ENCODE measurements at places on chromosomes 6 and 20.
A peak's percentile ranks its signal among the peaks of the same experiment; 100 is the strongest.

- DNase-seq: no peak
Measured at GRCh38 chr6:34414999-34415858, 10.6 kb downstream of the RPS10 start.

GRCh38 chr20:51756653-51757052, 11.5 kb downstream of the ATP9A start:
- DNase-seq: no peak

- no peak for DNase-seq
Measured at GRCh38 chr6:104639668-104640067, 220.1 kb downstream of the HACE1 start.

DNA sequence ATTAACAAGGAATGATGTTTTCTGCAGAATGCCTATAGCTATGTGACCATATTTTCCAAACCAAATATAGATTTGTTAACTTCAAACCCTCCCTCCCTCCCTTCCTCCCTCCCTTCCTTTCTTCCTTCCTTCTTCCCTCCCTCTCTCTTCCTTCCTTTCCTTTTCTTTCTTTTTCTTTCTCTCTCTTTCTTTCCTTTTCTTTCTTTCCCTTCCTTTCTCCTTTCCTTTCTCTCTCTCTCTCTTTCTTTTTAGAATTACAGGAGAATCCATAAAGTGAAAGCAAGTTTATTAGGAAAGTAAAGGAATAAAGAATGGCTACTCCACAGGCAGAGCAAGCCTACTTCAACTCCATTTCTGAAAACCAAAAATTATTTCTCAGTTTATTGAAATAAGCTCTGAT, 153.0 kb downstream of the AHI1 start:
- no peak for DNase-seq

GRCh38 chr20:22679197-22679596, 94.8 kb upstream of the FOXA2 start:
- no peak for DNase-seq

- DNase-seq: no peak
Measured at GRCh38 chr6:4162370-4162769, 27.0 kb upstream of the ECI2 start.

DNA sequence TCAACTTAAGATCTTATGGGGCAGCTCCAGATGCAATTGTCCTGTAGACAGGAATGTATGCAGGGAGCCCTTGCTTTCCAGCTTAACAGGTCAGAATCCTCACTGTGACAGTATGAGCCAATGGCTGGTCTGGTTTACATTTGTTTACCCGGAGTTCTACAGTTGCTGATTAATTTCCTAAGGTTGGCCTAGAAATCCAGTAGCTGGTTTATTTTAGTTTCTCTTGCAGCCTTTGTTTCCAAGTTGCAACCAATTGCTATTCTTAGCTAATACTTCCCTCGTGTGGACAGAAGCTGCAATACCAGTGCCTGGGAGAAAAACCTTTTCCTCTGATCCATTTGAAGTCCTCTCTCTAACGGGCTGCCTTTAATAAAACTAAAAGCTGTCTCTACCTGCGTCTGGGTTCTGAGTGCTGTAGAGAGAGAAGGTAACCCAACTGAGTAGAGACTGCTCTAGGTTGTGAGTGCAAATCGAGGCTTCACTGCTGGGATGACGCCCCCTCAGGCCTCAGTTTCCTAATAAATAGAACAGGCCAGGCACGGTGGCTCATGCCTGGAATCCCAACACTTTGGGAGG, 45.9 kb downstream of the ZNF217 start:
- peak; percentile 69 for DNase-seq

DNA sequence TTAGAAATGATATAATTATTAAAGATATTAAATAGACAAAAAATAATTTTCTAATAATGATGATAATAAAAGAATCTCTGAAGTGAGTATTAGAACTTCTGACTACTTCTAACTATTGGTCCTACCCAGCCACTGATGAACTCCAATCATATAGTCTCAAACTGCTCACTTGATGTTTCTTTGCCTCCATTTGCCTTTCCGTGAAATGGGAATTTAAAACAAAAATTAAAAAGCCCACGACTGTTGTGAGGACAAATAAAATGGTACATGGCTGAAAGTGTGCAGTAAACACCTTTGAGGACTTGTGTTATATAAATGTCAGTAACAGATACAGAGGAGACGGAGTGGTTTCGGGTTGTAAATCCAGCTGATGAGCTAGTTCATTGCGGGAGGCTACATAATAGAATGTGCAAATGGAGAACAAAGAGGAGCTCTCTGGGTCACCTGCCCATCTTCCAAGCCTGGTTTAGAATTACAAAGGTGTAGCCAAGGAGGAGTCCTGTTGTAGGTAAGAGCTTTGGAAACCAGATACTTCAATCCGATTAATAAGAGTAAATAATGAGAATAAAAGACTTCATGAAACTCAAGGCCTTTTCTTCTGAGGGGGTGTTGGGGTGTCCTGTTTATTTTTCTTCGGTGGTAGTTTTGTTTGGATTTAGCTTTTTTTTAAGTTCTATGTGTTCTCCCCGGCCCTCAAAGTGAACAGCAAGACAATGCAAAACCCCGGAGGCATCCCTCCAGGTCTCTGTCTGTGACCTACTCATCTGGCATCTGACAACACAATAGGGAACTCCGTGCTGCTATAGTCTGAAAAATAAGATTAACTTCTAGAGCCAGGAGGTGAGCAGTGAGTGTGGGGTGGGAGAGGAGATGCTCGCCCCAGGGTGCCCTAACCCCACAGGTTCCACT, 4.4 kb upstream of the PXDC1 start:
- DNase-seq: no peak

GRCh38 chr6:131372535-131372934, 200.5 kb upstream of the ARG1 start:
- no peak for DNase-seq

DNA sequence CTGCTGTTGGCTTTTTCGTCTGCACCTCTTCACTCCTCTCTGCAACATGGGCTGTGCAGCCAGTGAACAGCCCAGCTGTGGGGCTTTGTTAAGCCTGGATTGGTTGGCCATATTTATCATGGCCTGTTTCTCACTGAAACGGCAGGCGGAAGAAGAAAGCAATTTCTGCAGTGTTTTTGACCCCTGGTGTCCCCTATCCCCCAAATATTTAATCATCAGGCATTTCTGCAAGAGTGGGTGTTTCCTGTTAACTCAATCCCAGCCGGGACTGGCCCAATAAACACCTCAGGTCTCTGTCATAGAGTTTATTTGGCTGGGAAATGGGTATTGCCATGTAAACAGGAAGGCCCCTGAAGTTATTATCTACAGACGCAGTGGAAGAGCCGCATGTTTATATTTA, 174.8 kb upstream of the SUPT3H start:
- no peak for DNase-seq

DNA sequence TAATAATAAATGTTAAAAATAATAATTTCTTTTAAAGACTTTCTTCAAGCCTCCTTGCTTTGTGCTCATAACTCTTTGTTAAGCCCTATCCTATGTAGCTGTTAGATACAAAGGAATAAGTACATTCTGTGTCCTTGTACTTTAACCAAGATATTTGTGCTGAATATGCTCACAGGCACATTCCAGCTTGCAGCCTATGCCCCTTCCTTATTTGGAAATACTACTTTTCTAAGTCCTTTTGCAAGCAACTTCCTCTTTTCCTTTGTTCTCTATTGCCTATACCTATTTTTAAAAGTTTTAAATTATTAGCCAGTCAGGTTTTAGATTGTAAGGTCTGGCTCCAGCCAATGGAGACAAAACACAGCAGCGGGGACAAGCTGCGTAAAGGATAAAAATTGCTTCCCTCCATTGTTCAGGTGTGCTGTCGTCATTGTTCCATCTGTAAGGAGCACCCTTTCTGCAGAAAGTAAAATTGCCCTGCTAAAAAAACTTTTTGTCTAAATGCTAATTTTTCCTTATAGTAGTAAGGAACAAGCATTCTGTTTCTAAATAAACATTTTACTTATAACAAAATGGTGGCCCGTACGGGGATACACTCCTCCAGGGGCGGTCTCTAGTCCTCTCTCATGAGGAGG, 80.2 kb downstream of the SYTL3 start:
- no peak for DNase-seq

- no peak for DNase-seq
Measured at GRCh38 chr6:16635810-16636602, 125.3 kb downstream of the ATXN1 start.

DNA sequence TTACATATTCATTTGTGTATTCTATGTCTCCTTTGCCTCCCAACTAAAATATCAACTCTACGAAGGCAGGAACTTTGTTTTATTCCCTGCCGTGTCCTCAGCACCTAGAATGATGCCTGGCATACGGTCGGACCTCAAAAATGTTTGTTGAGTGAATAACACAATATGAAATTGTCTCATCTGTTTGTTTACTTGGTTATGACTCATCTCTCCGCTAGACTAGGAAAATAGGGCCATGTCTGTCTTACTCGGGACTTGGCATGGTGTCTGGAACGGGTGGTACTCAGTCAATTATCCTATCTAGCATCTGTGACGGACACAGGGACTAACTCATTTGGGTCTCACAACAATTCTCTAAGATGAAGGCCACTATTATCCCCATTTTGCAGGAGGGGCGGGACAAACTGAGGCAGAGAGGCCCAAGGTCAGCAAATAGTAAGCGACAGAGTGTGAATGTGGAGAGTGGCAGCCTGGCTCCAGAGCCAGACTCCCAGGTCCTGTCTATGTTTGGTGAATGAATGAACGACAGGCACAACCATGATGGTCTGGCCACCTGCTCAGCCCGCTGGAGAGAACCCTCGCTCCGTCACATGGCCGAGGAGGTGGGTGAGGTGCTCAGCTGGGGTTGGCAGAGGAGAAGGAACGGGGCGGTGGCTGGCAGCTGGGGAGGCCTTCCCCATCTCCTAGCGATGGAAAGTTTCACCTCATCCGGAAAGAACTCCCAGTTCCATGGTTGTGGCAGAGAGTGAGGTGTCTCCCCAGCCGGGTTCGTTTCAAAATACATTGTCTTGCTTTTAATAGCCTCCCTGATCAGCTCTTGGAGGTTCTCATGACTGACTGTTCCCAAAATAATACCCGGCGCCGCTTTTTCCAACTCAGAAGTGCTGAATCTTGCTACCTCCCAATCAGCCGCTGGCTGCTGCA, 27.6 kb upstream of the NFATC2 start:
- no peak for DNase-seq

DNA sequence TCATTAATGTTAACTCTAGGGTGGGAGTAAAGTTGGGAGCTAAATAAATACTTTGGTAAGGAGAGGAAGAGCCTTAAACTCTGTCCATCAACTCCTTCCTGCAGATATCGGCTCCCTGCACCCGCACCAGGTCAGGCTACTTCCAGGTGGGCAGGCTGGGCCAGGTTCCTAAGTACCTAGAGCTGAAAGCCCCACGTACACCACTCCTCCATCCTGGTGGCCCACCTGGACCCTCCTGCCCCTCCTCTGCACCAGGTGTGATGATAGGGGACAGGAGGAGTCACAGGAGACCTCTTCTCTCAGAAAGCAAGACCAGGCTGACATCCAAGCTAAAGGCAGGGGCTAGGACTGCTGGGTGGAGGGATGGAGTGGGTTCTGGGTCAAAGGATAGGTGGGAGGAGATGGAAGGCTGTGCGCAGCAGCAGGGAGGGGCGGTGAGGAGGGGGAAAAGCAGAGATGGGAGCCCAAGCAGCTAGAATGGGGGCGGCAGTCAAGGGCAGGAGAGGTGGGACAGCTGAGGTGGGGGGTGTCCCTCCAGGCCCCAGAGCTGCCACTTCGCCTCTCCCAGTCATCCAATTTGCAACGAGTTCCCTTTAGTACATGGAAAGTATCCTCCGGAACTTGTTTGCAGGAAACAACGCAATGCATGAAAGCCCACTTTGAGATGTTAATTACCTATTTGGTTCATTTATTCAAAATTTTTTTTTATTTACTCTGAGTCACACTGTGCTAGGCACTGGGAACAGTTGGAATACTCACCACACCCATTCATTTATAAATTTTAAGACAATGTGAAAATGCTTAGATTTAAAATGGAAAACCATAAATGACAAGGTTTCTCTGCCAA, 15.2 kb upstream of the TOX2 start:
- DNase-seq: no peak

DNA sequence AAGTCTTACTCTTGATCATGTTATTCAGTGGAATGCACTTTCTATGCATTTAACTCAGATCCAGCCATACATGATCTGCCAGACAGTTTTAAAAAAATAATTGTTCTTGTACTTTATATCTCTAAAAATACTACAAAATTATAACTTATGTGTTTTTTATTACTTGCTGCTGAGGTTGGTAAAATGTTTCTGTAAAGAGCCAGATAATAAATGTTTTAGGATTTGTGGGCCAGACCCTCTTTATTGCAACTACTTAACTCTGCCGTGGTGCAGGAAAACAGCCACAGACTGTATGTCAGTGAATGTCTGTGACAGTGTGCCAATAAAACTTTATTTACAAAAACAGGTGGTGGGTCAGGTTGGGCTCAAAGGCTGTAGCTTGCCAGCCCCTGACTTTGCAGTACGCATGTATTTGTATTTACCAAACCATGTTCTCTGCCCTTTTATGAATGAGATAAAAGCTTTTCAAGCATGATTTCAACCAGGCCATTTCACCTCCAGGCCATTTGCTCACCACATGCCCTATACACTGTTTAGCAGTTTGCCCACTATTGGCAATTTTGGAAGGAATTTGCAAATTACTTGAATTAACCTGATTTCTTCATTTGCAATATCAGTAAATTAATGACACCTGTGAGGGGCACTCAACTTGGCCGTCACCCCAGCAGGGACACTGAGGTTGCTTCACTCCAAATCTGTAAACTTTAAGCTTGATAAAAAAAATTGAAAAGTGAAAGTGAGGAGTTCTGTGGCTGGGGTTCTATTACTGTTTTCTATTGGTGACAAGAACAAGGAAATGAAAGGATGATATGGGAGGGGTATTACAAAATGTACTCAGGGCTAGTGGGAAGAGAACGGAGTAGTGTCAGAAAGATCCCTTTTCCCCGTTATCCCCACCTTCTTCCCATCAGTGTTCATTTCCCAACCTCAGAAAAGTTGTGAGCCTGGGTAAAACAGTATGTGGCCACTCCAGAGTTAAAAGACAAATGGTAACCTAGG, 133.4 kb downstream of the CEBPB start:
- DNase-seq: no peak

DNA sequence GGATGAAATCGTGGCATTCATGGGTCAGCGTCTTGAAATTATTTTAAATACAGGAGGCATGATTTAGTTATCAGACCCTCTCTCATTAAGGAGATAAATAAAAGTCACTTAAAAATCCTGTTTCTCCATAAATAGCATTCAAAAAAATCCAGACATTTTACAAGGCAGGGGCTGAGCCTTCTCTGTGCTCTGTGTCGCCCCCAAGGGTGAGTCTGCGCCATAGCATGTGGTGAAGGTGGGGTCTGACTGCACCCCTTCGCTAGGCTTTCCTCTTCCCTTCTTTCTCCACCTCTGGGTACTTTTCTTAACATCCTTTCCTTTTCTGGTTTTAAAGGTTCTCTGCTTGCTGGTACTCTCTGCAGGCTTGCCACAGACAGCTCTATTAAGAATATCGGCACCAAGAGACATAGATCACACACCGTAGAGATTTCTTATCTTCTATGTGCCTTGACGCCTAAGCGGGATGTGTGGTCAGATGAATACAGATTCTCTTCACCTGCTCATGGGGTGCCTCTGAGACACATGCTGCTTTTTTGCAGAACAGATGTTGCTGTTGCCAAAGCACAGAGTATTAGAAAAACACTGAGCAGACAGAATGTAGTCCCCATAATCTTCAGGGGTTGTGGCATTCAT, 20.1 kb upstream of the FAM209A start:
- no peak for DNase-seq

Data from NCI-H774 (cell line).